ENCODE measurements at places on chromosomes 1 and 21.

GRCh38 chr1:32249831-32250525 lies 1.1 kb upstream of the LCK start:
- peak; percentile 84 for DNase-seq

GRCh38 chr1:232252546-232253118 lies 377.3 kb downstream of the SIPA1L2 start:
- no peak for DNase-seq

GRCh38 chr1:246708166-246708565 lies 16.0 kb upstream of the SCCPDH start:
- DNase-seq: no peak

GRCh38 chr1:115595279-115596079 lies 46.3 kb upstream of the VANGL1 start:
- peak; percentile 33 for DNase-seq

GRCh38 chr1:154445040-154445472 lies 39.9 kb downstream of the IL6R start:
- DNase-seq: no peak

GRCh38 chr1:244067893-244068292 lies 16.8 kb downstream of the ZBTB18 start:
- no peak for DNase-seq

DNA sequence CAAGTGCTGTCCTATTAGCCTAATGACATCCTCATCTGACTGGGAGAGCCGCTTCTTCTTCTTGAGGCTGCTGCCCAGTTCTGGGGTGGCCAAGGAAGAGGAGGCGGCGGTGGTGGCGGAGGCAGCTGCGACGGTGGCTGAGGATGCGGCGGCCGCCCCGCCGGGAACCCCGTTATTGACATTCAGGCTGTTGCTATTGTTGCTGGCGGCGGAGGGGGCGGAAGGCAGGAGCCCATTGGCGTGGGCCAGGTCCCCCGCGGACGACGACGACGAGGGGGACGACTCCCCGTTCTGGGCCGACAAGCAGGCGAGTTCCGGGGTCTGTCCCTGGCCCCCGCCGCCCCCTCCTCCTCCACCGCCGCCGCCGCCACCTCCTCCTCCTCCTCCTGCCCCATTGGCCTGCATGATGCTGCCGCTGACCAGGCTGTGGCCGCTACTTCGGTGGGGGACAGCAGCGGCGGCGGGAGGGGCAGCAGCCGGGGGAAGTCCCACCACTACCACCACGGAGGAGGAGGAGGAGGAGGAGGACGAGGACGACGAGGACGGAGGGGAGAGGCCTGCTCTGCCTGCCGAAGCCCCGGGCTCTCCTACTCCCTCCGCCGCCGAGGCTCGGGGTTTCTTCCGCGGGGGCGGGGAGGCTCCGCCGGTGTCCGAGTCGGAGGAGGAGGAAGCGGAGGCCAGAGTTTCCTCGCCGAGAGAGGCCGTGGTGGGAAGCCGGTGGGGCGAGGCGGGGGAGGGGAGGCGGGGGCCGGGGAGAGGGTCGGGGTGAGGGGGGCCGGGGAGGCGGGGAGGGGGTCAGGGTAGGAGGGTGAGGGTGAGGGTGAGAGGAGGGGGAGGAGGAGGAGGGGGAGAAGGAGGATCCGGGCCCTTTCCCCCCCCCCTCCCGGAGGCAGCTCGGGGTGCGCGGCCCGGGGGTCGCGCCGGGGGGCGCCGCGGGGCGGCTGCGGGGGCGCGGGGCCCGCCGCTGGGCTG lies 610 bp downstream of the WDR26 start:
- DNase-seq: peak; percentile 47

DNA sequence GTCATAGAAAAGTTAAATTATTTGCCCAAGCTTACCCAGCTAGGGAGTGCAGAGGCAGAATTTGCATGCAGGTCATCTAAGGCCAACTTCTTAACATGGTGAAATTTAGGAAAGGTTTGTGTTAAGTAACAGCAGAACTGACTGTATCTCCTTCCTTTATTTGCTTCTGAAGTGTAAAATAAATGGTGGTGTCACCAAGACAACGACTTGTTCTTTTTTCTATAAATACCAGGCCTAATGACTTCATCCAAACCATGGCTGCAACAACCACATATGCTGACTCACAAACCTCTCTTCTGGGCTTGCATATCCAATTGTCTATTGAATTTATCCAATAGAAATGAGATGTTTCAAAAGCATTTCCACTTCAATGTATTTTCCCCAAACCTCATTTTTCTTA lies 19.1 kb downstream of the COL24A1 start:
- no peak for DNase-seq

DNA sequence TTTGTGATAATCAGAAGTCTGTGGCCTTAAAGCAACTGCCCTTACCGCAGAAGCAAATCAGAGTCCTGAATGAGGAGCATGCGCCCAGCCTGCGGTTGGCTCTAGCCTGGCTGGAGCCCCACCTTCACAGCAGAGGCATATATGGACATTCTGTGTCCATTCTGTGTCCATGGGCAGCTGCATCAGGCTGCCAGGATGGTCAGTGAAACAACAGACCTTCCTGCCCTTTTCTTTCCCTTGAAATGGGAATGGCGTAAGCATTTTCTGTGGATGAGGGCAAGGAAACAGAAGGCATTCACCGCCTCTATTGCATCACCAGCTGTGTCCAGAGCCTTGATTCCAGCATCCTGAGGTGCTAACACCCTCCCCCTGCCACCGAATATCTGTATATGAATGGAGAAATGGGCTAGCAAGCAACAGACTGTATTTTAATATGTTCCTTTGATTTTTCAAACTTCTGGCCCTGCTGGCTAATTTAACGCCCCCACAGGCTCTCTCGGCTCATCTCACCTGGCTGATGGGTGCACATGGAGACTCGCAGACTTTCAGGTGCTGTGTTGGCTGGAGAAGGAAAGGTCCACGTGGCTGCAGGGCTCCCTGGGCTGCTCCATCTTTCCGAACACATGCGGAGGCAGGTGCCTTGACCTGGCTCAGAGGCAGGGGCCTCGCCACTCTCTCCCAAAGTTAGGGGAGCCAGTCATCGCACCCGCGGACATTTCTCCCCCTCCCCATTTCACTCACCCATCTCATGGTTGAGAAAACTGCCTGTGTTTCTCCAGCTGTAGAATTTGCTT lies 159.2 kb downstream of the GALNT2 start:
- no peak for DNase-seq

DNA sequence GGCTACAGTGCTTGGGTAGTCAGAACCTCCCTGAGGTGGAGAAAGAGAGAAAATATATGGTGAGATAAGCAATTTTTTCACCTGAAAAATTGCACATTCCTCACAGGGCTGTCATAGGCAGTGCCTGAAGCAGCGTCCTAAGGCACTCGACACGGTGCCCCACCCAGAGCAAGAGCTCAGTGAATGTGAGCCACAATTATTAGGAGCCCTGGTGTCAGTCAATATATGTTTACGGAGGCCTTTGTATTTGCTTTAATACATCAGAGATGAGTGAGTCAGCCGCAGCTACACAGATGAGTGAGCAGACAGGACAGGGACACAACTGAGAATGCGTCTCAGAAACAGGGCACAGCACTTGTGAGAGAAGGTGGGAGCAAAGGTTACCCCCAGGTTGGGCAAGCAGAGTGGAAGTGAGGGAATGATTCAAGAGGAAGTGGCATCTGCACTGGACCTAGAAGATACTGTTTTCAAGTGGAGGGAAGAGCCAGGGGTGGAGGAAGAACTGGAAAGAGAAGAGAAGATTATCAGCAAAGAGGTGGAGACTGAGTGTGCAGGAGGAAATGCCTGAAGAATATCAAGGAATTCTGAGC lies 5.2 kb upstream of the PIGC start:
- DNase-seq: no peak

DNA sequence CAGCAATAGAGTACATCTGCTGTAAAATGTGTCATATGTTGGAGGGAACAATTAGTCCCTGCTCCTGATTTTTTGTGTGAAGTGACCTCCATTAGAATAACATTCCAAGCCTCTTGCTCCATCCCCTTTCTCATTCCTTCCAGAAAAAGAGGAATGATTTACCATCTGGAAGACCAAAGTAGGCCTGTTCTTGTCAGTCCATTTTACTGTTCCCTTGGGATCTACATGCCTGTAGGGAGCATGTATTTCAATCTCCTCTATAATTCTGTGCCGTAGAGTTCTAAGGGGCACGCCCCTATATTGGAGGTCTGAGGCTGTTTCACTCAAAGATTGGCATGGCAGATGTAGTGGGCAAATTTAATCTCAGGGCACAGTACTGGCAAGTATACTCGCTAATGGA lies 48.8 kb upstream of the MAN1A2 start:
- DNase-seq: no peak

- no peak for DNase-seq
Measured at GRCh38 chr1:188269956-188270355, 1441.2 kb downstream of the PLA2G4A start.

GRCh38 chr1:199808110-199808870 lies 219.2 kb upstream of the NR5A2 start:
- DNase-seq: no peak

GRCh38 chr1:165371588-165372225 lies 15.2 kb upstream of the LMX1A start:
- DNase-seq: no peak

- no peak for DNase-seq
Measured at GRCh38 chr1:110243574-110243973, 33.5 kb downstream of the KCNC4 start.

- no peak for DNase-seq
Measured at GRCh38 chr1:218451415-218451814, 106.3 kb downstream of the TGFB2 start.

DNA sequence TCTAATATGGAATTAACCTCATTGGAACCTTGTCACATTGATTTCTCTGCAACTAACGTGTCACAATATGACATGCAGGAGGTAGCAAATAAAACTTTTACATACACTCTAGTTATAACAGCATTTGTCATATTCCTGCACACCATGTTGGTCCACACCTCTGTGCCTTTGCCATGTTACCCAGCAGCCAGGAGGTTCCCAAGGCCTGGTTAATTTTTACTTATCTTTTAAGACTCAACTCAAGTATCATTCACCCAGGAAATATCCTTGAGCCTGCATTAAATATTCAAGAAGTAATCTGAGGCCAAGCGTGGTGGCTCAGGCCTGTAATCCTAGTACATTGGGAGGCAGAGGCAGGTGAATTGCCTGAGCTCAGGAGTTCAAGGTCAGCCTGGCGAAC lies 447.2 kb upstream of the NR5A2 start:
- no peak for DNase-seq

DNA sequence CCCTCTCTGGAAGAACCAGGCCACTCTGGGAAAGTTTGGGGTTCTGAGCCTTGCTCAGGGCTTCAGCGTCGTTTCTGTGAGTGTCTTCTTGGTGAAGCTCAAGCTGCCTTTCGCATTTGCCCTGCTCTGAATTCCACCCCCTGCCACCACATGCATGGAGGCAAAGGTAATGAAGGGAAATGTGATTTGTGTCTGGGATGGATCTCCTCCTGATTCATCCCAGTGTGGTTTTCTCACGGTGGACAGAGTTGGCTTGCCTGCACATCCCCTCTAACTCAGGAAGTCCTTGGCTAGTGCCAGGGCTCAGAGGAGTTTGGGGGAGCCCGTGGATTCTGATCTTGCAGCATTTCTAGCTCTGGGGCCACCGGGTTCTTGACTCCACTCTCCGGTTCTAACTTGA lies 173.6 kb upstream of the RAB4A start:
- DNase-seq: no peak
